ENCODE measurements at places on chromosomes 11 and 22.

- DNase-seq: peak; percentile 22
Observed at GRCh38 chr11:24623121-24623520, 126.3 kb downstream of the LUZP2 start.

DNA sequence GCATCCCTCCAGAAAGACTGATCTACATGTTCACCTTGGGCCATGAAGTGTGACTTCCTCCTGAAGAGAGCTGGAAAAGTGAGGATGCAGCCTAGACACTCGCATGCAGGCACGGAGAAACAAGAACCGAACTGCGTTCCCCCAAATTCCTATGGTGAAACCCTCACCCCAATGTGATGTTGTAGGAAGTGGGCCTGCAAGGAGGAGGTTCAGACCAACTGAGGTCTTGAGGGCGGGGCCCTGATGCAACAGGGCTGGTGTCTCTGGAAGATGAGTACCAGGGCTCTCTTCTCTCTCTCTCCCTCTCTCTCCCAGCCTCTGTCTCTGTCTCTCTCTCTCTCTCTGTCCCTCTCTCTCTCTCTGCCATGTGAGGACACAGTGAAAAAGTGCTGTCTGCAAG, 501.1 kb downstream of the BRD1 start:
- no peak for DNase-seq

DNA sequence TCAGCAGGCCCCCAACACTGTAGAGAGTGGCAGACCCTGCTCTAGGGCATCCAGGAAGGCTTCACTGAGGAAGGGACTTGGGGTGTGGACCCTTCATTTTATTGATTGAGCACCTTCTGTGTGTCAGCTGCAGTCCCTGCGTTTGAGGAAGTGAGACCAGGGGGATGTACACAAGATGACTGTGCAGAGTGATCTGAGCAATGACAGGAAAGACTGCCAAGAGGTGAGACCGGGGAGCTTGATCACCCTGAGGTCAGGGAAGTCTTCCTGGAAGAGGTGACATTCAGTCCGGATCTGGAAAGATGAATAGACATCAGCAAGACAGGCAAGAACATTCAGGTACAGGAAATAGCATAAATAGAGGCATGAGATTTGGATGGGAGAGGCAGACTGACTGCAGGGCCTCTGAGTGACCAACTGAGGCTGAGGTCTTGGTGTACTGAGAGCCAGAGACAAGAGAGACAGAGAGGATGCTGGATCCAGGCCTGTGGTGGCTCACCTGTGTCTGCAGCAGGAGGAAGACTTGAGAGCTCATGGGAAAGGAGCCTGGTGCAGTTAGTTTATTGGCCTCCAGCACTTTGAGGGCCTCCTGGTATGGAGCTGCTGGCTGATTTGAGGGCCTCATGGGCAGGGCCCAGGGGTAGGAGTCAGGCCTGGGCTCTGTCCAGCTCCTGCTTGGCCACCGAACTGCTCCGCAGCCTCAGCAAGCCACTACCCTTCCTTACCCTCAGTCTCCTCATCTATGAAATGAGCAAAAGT, 5.2 kb downstream of the DGAT2 start:
- DNase-seq: no peak

- DNase-seq: no peak
Observed at GRCh38 chr11:46450846-46451477, 59.4 kb upstream of the CHRM4 start.

GRCh38 chr11:107457205-107457557, 444 bp downstream of the CWF19L2 start:
- peak; percentile 3 for DNase-seq

DNA sequence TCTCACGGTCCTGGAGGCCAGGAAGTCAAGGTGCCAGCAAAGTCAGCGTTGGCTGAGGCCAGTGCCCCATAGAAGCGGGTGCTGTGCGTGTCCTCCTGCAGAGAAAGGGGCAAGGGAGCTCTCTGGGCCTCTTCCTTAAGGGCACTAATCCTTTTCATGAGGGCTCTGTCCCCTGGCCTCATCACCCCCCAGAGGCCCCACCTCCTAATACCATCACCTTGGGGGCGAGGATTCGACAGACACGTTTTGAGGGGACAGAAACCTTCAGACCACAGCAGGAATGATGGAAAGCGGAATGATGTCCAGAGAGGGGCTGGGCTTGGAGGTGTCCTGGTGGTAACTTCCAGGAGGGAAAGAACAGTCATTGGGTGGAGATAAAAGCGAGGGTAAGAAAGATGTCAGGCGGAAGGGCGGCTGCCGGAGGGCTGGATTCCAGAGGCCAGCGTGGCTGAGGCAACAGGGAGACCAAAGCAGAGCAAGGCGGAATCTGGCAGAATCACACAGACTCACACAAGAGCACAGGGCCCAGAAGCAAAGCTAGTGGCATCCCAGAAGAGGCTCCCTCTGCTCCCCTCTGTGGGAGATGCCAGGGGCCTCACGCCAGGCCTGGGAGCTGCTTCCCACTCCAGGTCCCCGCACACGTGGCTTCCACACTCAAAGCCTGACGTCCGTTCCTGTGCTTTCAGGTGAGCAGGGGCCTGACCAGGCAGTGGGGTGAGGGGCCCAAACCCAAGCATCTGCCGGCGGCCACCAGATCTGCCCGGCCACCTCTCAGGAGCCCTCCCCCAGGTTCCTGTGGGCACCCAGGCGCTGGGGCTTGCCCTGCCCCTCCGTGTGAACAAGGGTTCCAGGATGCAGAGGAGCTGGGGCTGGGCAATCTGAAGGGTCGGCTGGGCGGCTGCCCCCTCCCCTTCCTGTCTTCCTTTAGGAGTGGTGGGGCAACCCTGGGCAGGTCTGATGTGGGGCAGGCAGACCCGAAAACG, 784.5 kb downstream of the BRD1 start:
- DNase-seq: no peak

DNA sequence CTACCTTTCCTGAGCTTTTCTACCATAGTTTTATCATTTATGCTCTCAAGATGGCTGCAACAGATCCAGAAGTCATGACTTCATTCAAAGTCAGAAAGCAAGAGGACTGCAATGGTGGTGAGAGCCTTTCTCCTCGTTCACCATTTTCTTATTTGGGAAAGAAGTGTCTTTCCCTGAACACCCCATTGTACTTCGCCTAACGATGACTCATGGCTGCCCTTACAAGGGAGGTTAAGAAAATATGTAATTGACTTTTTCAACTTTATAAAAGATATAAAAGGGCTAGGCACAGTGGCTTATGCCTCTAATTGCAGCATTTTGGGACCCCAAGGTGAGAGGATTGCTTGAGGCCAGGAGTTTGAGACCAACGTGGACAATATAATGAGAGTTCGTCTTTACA, 541.7 kb downstream of the METTL15 start:
- no peak for DNase-seq

- DNase-seq: no peak
Observed at GRCh38 chr11:29272019-29272654, 744.7 kb downstream of the KCNA4 start.

DNA sequence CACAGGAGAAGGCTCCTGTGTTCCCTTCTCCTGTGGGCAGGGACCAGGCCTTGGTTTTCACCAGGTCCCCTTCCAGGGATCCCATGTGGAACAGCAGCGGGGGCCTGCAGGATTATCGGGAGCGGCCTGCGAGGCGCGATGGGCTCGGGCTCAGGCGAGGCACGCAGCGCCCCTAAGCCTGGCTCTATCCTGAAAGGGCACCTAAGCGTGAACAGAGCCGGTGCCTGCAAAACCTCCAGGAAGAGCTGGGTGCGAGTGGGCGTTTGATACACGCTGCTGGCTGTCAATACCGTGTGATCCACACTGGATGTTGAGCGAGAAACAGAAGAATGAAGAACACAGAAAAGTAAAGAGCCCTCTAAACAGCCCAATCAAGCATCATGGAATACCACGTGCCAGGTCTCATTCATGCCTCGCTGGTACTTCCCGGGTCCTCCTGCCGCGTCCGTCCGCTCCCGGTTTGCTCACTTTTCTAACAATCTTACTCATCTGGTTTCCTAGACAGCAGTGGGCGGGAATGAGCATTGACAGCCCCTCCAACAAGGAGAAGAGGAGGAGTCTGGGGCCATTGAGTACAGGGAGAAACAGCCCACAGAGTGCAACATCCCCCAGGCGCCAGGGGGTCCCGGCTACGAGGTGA, 12.5 kb downstream of the OSBPL5 start:
- no peak for DNase-seq

GRCh38 chr11:134956450-134957210, 544.6 kb upstream of the B3GAT1 start:
- no peak for DNase-seq

DNA sequence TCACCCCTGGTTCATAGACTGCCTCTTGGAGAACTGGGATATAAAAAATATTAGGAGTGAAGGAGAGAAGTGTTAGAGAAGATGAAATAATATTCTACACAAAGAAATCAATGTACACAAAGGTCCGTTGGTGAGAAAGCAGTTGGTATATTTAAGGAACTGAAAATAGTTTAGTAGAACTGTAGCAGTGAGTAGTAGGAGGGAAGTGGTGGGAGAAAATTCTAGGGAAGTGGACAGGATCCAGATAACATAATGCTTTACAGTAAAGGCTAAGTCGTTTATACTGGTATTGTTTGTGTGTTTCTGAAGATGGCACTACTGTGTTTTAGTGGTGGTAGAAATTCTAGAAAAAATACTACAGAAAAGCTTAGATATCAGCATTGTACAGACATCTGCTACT, 120.8 kb upstream of the CHORDC1 start:
- DNase-seq: no peak

DNA sequence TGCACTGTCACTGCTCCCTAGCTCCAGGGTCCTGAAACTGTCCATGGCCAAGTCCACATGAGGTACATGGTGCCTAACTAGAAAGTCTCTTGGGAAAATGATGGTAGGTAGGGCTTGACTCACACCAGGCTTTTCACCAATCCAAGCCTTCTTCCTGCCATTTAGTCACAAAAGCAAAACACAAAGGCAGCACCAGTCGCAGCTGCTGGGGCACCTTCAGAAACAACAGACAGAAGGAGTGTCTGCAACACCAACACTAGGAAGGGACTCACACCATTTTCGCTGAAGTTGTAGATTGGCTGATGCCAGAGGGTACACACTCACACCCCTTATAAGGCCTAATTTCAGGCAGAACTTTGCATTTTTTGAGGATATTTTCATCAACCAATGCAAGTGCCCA, 55.7 kb downstream of the SYTL2 start:
- DNase-seq: no peak

DNA sequence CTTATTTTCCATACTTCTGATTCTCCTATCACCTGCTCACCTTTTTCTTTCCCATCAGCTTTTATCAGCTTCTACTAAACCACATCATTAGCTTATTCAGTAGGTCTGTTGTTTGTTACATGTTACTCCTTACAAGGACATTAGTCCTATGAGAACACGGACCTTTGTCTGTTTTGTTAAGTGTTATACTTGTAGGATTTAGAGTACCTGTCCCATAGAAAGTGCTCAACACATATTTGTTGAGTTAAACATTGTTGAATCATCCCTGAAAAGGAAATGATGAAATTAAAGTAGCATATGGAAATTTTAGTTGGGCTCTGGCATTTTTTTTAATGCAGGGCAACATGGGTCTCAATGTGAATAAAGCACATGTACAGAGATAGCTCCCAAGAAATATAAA, 222.1 kb upstream of the CARD18 start:
- DNase-seq: no peak

DNA sequence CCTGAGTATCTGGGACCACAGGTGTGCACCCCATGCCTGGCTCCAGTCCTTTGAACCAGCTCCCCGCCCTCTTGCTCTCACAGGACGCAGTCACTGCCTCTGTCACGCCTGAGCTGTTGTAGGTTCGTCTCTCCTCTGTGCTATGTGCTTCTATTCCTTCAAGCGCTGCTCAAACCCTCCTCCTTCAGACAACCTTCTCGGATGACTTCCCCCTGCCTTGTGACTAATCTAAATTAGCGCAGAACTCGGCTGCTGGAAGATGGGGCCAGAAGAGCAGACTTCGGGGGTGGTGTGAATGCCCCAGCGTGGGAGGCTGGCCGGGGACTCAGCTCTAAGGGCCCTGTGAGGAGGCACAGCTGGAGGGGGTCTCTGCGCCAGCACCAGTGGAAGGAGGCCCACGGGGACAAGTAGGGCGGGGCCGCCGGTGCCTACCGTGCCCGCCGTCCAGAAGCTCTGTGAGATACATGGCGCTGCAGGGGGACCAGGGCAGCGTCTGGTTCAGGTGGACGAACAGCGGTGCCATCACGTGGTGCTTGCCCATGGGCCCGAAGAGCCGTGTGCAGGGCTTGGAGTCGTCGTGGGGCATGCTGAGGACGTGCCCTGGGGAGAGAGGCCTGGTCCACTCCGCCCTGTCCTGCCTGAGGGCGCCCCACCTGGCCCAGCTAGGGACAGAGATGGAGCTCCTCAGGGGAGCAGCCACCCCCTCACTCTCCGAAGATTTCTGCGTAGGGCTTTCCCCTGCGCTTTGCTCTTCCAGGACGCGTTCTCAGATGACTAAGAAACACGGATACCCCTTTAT, 12.5 kb downstream of the ADAMTS8 start:
- no peak for DNase-seq

GRCh38 chr11:45754741-45755140, 50.2 kb upstream of the SLC35C1 start:
- DNase-seq: no peak

All from HS-5 (cell line).